ENCODE measurements at places on chromosomes 13 and 19. TPM values are rescaled to one million over a fixed set of nuclear protein-coding genes. Genes with fewer than 3 reads are reported as not detected.

DNA sequence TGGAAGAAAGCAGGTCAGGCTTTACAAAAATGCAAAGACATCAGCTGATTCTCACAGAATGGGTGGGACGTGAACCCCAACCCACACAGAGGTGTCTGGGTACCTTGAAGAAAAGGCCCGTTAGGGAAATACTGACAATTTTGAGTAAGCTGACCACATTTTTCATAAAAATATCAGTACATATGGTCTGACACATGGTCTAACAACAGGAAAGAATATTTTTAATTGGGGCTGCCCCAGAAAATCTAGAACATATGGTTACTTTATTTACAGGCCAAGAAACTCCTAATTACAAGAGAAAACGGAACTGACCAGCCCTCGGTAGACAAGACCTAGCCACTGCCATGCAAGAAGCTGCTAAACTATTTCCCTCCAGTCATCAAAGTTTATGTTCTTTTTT lies 48.7 kb upstream of the ITM2B start:
- no peak for DNase-seq

- DNase-seq = no peak
Observed at GRCh38 chr19:3857449-3858003, 11.3 kb downstream of the ZFR2 start.

DNA sequence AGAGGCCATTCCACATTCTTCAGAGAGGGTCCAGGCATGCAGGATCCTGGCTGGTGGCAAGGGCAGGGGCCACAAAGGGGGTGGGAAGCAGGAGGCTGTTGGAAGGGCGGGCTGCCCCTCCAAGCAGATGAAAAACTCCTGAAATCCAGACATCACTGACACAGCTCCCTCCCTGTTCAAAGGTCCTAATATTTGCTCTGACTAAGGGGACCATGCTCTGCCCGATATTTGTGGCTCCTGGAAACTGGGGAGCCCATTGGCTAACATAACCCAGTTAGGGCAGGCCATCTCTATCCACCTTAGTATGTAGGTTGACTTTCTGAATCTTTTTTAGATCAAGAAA lies 3.3 kb upstream of the CDX2 start:
- DNase-seq = no peak

- no peak for DNase-seq
Observed at GRCh38 chr13:111575719-111576118, 255.3 kb downstream of the TEX29 start.

DNA sequence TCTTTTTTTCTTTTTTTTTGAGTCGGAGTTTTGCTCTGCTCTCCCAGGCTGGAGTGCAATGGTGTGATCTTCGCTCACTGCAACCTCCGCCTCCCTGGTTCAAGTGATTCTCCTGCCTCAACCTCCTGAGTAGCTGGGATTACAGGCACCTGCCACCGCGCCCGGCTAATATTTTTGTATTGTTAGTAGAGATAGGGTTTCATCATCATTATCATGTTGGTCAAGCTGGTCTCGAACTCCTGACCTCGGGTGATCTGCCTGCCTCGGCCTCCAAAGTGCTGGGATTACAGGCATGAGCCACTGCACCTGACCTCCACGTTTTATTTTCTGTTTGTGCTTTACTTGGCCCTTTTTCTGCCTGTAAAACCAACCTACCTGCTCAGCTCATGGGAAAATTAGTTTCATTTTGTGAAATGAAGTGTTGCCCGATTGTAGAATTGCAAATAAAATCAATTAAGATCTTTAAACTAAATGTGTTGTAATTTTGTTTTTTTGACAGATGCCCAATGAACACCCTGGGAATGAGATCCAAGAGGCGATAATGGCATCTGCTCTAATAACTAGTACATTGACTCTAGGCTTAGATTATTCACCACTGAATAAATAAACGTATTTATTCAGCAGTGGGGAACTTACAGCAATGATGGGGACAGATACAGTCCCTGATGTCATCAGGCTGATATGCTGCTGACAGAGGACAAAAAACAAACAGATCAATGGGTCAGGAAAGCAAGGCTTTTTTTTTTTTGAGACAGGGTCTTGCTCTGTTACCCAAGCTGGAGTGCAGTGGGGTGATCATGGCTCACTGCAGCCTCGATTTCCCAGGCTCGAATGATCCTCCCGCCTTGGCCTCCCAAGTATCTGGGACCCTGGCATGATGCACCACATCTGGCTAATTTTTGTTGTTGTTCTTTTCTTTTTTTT lies 2.2 kb upstream of the RAB11B start:
- no peak for DNase-seq

FFAR1 gene
- total RNA-seq = 0.19 TPM

Data from natural killer cell treated with Interleukin-12 subunit alpha and Interleukin-12 subunit beta and Interleukin-15 and Interleukin-18, amount 100 ng/mL, for 72 hours (primary cell).